ENCODE measurements at places on chromosomes 2 and 18.
A peak's percentile ranks its signal among the peaks of the same experiment; 100 is the strongest.

DNA sequence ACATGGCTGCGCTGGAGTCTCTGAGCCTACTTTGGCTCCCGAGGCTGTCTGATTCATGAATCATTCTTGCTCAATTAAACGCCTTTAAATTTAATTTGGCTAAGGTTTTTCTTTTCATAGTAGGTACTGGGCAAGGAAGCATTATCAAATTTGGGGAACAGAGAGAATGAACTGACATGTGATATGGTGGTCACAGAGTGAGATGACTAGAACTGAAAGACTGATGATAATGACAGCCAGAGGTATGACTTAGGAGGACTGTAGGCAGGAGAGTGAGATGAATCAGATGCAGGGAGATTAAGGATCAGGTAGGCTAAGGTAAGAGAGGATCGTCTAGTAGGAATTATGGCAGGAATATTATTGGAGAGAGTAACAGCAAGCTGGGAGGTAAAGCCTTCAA, 40.9 kb upstream of the ST8SIA3 start:
- no peak for DNase-seq

- no peak for DNase-seq
These were observed 80.6 kb upstream of the CCDC195 start for GRCh38 chr2:224796695-224797305.

GRCh38 chr2:234989183-234989701, 37.4 kb downstream of the SH3BP4 start:
- peak; percentile 93 for DNase-seq

- no peak for DNase-seq
These were observed 18.7 kb upstream of the FTCDNL1 start for GRCh38 chr2:199869653-199870052.

GRCh38 chr18:27142891-27143290, 42.2 kb downstream of the CHST9 start:
- no peak for DNase-seq

- no peak for DNase-seq
These were observed 14.0 kb upstream of the CNDP1 start for GRCh38 chr18:74520096-74520833.

DNA sequence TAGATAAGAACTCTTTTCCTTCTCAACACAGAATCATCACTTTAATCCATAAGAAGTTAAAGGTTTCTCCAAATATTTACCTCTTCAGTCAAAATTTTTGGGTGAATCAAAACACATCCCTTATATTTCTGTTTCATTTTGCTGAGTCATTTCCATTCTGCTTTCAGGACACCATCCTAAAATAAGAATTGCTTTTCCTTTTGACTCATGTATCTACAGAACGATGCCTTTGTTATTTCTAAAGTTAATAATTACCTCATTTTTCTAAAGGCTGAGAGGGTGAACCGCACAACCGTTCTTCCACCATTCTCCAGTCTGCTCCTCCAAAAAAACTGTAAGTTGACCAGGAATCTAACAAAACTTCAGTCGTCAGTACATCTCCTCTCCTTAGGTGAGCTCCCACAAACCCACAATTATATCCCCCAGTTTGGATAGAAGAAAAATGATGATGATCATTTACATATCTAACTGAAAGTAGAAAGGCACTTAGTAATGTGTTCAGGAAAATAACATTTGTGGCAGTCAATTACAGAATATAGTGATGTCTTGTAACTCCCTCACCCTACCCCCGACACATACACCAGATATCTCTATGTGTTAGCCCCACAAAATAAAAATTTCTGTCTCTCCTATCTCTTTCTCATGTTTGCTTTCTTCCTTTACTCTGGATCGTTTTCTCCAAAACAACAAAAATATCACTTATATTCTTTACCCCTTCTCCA, 162.5 kb downstream of the RAD51AP2 start:
- no peak for DNase-seq

DNA sequence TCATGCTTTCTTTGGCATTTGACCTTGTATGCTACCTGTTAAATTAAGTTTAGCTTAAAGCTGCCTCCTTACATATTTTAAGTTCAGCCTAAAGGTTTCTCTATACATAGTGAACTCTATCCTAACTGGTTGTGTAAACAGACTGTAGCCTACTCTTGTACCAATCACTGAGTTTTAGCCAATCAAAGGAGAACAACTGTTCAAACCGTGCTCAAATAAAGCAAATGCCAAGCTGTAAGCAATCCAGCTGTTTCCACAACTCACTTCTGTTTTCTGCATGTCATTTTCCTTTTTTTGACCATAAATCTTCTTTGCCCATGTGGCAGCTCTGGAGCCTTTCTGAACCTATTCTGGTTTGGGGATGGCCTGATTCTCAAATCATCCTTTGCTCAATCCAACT, 1603.8 kb upstream of the ACVR2A start:
- no peak for DNase-seq

DNA sequence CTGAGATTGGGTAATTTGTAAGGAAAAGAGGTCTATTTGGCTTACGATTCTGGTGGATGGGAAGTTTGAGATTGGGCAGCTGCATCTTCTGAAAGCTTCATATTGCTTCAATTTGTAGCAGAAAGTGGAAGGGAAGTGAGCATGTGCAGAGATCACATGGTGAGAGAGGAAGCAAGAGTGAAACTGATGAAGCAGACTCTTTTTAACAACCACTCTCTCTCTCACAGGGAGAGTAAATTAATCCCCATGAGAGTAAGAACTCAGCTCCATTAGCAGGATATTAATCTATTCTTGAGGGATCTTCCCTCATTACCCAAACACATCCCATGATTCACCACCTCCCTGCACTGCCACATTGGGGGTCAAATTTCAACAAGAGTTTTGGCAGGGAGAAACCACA, 298.5 kb upstream of the CELF4 start:
- DNase-seq: no peak

DNA sequence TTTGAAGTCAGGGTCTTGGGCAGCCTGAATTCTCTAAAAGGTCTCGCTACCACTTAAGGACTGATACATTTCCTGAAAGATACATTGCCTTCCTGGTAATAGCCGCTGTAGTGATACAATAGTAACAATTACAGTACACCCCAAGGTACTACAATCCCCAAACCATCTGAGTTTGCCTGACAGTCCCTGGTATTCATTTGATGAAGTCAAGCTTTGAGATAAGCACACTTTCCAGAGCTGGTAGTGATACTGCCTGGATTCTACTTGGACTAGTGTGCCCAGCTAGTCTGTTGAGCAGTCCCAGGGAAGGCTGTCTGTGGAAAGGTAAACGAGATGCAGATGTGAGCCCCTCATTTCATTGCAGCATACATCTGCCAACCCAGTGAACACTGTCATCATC, 24.4 kb upstream of the ITGB6 start:
- DNase-seq: no peak

GRCh38 chr18:37538526-37539205, 26.9 kb downstream of the CELF4 start:
- no peak for DNase-seq

DNA sequence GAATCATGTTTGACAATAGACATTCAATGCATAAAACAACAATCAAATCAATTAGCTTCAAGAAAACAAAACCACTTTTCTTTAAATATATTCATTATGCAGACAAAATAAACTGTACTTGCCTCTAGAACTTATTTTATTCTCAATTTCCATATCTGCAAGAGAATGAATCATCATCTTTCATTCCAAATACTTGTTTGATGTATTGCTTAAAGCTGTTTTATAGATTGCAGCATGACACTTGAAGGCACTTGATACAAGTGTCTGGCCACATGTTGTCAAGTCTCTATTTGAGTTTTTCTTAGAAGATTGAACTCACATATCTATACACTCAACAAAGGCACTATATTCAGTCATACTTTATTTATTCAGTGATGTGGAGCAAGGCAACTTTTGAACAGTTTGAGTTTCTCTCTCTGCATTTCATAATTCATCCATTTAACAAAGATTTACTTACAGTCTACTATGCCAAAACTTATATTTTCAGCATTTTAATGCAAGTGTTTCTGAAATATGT, 38.7 kb upstream of the DDX18 start:
- no peak for DNase-seq

GRCh38 chr18:63257453-63257852, 62.1 kb downstream of the BCL2 start:
- DNase-seq: no peak

GRCh38 chr2:110805894-110806452, 73.6 kb downstream of the ACOXL start:
- DNase-seq: no peak

- no peak for DNase-seq
These were observed 77.2 kb downstream of the NEURL3 start for GRCh38 chr2:96427917-96428316.

- DNase-seq: no peak
These were observed 510.2 kb upstream of the ID2 start for GRCh38 chr2:8171608-8172007.

DNA sequence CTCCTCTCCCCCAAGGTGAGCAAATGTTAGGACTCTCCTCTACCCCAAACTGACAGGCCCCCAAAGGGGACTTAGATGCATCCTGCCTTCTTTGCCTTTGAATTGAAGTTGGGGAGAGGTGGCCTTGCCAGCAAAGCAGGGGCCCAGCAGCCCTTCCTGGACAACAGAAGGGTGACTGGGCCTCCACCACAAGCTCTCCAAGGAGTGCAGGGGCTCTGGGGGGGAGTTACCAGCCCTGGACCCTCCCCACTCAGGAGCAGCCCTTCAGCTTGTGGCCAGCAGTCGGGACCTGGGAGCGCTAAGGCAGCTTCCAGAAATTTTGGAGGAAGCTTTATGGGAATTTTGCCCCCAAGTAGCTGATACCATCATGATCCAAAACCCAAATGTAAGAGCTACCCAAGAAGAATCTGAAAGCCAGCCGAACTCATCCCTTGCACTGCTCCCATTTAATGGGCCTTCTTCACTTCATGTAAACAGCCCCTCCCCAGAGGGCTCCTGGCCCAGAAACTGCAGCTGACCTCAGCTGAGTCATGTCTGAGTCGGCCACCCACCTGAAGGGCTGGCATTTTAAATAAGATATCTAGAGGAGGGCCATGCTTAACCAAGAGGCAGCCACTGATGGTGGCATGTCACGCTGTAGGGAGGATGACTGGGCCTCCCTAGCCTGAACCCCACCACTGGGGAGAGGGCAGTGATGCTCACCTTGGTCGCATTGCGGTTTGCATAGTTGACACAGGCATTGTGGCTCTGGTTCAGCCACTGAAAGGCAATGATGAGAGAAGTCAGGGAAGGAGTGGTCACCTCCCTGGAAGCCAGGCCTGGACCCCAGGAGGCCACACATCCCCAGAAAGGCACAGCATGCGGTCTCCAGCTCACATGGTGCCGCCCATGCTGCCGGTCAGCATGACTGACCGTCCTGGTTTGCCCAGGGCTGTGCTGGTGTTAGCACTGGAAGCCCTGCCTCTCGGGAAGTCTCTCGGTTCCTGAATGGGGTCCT, 71.5 kb downstream of the SFXN5 start:
- DNase-seq: no peak

DNA sequence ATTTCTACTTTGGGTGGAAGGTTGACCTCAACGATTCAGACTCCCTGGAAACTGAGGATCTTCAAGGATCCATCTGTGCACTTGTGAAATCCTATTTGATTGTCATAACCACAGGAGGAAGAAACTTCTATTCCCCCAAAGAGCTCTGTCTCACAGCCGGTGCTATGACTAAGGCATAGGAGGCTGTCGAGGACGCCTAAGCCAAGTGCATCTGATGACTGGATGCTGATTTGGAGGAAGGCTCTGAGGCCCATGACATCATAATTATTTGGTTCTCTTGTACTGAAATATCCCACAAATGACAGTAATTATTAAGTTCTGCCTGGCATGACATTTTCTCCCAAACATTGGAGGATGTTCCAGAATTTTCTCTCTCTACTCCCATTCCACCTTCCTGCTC, 13.8 kb upstream of the KCNF1 start:
- DNase-seq: no peak

DNA sequence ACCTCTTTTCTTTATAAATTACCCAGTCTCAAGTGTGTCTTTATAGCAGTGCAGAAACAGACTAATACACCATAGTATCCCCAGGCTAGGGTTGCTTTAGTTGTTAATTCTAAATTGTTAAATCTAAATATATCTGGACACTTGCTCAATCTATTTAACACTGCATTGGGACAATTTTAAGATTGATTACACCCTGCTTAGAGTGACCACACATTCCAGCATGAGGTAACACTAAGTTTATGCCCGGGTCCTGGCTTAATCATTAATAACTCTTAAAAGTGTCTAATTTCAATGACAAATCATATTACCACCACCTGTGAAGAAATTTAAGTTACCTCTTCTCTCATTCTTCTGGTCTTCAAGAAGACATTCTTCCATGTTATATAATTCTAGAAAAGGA, 131.4 kb downstream of the ZNF385B start:
- no peak for DNase-seq

GRCh38 chr2:44102790-44103562, 65.7 kb upstream of the PPM1B start:
- no peak for DNase-seq

DNA sequence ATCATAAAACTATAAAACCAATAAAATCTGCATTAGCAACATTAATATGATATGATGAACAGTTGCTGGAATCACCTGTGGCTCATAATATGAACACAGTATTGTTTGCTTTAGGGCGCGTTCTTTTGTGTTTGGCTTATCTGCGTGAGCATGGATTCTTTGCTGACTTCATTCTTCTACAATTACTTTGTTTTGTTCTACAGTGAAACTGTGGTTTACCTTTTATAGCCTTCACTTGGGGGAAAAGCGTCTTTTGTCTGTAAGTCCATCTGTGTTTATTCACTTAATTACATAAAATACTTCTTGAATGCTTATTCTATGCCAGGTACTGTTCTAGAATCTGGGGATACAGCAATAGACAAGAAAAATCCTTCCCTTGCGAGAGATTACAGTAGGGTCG, 74.0 kb upstream of the SEC11C start:
- DNase-seq: peak; percentile 59

- no peak for DNase-seq
These were observed 227.1 kb upstream of the ID2 start for GRCh38 chr2:8454797-8455196.

DNA sequence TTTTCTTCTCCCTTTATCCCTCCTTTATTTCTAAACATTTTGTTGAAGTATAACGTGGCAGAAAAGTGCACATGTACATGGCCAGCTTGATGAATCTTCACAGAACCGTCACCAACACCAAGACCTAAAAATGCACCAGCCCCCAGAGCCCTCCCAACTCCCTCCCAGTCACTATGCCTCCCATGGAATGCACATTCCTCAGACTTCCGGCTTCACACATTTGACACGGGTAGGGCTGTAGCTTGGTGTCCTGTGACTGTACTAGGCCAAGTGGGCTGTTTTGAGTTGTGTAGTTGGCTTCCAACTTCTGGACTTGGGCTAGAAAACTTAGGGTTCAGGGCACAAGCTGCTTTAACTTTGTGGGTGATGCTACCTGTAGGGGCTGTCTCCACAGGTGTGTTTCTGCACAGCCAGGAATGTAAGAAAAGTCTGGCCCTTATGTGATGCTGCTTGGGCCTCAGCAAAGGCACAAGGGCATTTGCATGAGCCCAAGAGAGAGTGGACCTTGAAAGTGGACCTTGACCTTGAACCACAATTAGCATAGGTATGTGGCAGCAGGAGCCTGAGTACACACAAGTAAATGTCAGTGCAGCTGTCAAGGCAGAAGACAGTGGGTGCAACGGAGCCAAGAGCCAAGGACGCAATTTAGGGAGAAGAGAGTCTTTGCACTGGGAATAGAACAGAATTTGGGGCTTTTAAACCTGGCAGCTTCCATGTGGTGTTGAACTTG, 78.4 kb downstream of the SEPTIN10 start:
- DNase-seq: no peak

All from NCI-H2029 (cell line).